NCI-H1436 (cell line): ENCODE measurements at places on chromosomes 4 and X.

GRCh38 chrX:132119283-132119682 lies 8.5 kb downstream of the FRMD7 start:
- DNase-seq: no peak

DNA sequence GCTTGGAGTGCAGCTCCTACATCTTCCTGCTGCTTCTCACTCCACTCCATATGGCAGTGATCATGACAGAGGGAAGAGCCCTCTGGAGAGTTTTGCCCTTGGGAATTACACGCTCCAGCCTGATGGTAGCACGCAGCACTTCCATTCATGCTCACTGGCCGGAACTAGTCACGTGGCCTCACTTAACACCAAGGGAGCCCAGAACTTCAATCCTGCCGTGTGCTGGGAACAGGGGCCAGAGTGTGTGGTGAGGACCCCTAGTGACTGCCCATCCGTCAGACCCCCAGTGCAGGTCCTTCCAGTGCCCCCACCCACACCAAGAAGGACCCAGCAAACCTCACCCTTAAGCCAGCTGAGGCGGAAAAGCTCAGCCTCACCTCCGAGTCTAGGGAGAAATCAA lies 230.7 kb downstream of the EVC2 start:
- no peak for DNase-seq

DNA sequence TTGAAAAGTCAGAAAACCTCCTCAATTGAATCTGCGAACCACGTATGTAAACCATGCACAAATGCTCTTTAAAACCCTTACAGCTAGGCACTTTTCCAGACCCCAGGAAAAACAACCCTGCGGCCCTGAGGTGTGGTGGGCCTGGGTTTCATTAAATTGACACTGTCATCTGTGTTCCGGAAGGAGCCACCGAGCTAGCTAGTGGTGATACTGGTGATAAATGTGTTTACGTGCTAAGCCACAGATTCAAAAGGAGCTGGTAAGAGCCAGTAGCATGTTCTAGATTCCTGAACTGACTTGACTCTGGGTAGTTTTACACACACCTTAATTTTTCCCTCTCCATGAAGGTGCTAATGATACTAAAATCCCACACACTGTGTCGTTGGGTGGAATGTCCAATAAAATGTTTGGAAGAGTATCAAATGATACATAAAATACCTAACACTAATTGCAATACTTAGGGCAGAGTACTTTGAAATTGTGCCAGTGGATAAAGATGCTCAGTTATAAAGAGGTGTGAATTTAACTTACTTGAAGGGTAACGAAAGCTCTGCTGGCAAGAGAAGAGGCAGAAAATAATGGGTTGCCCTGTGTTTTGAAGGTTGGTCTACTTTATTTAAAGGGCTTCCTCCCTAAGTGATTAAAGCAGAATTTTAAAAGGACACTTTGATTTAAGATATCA lies 8.5 kb downstream of the SMS start:
- no peak for DNase-seq

- DNase-seq: no peak
Measured at GRCh38 chrX:75276666-75277065, 2.8 kb downstream of the UPRT start.

DNA sequence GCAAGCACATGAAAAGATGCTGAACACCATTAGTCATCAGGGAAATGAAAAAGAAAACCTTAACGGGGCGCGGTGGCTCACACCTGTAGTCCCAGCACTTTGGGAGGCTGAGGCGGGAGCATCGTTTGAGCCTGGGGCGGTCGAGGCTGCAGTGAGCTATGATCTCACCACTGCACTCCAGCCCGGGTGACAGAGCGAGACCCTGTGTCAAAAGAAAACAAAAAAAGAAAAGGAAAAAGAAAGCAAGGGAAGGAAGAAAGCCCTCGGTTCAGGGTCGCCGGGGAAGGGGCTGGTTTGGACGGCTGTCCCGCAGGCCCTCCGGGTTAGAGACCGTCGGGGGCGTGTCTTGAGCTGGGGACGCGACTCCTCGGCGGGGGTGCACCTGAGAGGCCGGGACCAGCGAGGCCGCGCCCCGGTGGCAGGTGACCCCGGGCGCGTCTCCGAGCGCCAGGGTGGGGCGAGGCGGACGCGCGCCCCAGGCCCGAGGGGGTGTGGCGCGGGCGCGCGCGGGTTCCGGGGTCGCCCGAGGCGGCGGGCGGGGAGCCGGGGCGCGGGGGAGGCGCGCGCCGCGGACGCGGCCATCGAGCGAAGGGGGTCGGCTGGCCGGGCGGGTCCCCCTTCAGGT lies 478 bp upstream of the PLXNA3 start:
- DNase-seq: peak; percentile 76

GRCh38 chr4:14856062-14856933 lies 146.0 kb upstream of the CPEB2 start:
- no peak for DNase-seq

DNA sequence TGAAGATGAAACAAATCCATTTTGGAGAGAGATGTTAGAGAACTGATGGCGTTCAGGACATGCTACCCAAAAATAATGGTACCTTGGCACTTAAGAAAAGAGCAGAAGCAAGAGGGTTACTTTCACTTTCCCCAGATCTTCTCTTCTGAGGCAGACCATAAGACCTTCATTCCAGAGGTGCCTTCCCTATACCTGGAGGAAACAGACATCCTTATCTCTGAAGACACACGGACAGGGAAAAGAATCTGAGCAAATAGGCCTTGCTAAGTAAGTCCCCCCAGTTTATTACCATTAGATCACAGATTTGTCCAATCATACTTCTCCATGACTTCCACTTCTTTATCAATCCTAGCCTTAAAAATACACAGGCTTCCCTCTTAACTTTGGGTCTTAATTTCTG lies 2.0 kb upstream of the FGF2 start:
- no peak for DNase-seq

GRCh38 chrX:155334486-155335336 lies at the start of gene CLIC2:
TSS of gene CLIC2 (minus strand) at chrX:155334614. CDS start at chrX:155334427, 187 bp downstream.
- DNase-seq: no peak

- DNase-seq: no peak
Measured at GRCh38 chr4:2636331-2636730, 99.9 kb downstream of the FAM193A start.

GRCh38 chr4:96739101-96739500 lies 899.2 kb downstream of the PDHA2 start:
- no peak for DNase-seq

GRCh38 chr4:3655963-3656362 lies 110.2 kb upstream of the ADRA2C start:
- DNase-seq: no peak

DNA sequence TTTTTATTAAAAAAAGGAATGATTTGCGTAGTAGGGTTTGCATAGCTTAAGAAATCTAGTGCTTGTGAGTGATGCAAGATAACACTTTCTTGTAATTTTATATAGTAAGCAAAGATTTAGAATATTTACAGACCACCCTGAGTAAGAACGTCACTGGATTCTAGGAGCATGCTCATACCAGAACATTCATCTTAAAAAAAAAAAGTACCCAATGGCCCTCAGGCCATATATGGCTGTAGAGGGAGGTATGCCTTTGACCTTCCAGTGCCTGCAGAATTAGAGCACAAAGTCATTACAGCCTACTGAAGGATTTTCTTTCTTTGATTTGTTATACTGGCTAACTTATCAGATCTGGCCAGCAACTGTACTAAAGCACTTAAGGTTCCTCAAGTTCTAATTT lies 236.3 kb upstream of the GYPA start:
- DNase-seq: no peak

GRCh38 chr4:133920236-133920635 lies 281.4 kb downstream of the PABPC4L start:
- no peak for DNase-seq
